ENCODE measurements at places on chromosomes 1 and 21.

DNA sequence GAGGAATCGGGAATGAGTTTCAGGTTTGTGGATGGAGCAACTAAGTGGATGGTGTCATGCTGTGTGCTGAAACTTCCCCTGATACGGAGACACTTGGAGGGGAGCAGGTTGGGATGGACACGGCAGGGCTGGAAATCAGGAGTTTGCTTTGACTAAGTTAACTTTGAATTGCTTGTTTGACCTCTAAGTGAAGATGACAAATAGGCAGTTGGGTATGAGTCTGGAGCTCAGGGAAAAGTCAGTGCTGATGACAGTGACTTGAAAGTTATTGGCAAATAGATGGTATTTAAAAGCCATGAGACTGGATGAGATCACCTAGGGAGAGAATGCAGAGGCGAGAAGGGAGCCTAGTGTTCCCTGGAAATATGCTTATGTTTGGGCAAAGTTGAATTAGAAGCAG, 12.8 kb upstream of the ZSCAN20 start:
- no peak for DNase-seq

DNA sequence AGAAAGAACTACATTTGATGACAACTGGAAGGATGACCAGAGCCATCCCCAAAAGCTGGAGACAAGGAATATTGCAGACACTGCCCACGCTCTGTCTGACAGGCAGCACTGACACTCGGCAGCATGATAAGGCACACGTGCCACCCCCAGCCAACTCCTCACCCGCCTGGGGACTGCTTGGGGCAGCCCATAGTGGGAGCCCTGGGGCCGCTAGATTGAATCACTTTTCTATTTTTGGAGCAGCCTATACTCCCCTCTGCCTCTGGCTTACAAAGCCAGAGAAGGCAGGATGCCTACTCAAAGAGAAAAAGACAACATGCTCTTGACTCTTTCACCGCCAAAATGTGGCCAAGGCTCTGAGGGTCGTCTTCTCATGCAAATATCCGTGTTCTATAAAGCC, 1.3 kb downstream of the SMG5 start:
- no peak for DNase-seq

DNA sequence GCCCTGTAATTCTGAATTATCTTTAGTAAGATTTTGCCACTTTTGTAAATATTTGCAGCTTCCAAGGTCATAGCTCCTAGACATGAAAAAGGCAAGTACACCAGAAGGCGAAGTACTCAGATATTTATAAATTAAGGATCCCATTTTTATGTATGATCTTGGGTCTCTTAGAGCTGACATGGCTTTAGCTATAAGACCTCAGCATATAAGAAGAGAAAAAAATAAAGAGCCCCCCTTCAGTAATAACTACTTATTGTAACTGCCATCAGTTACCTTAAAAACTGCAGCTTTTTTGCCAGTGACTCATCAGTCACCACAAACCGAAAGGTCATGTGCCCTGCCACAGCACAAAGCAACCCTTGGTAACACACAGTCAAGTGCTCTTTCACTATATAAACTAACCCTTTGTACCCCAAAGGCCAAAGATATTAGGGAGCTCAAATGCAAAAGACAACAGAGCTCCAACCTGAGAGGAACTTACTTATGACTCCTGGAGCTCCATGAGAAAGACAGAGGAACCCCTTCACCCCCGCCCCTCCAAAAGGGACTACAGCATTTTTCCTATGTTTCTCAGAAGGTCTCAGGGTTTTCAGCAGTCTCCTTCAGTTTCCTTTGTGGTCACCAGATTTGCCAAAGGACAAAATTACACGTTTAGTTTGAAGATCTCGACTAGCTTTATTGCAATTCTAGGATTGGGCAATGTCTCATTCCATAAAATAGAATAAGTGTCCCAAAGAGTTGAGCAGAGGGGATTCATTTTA, 219.8 kb upstream of the DUSP10 start:
- no peak for DNase-seq

- no peak for DNase-seq
Measured at GRCh38 chr1:157124855-157125254, 13.3 kb downstream of the ETV3 start.

DNA sequence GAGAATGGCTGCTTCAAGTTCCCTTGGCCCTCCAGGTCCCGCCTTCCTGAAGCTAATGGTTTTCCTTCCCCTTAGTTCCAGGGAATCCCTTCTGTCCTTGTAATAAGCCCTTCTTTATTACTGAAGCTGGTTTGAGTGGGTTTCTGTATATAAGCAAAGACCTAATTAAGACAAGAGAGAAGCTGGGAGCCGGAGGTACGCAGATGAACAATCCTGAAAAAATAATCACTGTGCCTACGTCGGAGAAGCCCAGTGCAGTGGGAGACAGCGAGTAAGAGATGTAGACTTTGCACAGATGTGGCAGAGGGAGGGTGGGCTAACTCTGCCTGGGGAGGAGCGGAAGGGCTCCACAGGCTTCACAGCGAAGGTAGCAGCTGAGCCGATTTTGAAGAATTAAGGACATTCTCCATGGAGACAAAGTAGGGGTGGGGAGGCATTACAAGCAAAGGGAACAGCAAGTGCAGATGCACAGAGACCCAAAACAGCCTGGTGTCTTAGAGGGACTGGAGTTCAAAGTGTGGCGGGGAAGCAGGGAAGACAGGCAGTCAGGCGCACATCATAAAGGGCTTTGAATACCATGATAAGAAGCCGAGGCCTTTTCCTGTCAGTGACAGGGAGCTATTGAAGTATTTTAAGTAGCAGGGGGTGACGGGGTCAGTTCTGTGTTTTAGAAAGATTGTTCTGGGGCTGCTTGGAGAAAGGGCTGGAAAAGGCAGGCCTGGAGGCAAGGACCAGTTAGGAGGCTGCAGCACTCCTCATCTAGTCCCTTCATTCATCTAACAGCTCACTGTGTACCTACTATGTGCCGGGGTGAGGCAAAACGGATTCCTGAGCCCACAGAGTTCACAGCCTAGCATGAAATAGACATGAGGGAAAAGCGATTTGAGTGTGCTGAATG, 6.5 kb downstream of the RIMS3 start:
- DNase-seq: no peak

GRCh38 chr1:25621876-25622275, 5.3 kb downstream of the MAN1C1 start:
- DNase-seq: no peak

- no peak for DNase-seq
Measured at GRCh38 chr1:91687452-91687851, 186.8 kb downstream of the CDC7 start.

DNA sequence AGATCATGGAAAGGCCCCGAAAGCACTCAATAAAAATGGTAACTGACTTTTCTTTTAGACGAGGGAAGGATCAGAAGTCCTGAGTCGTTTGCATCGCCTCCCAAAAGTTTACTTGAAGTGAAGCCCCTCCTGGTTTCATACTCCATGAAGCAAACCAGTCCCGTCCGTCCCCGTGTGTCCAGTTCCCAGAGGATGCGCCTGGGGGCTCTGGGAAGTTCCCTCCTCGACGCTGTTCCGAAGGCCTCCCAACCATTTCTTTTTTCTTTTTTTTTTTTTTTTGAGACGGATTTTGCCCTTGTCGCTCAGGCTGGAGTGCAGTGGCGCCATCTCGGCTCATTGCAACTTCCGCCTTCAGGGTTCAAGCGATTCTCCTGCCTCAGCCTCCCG, 661 bp upstream of the OSCP1 start:
- no peak for DNase-seq

- DNase-seq: no peak
Measured at GRCh38 chr21:20642681-20643080, 355.5 kb upstream of the NCAM2 start.

DNA sequence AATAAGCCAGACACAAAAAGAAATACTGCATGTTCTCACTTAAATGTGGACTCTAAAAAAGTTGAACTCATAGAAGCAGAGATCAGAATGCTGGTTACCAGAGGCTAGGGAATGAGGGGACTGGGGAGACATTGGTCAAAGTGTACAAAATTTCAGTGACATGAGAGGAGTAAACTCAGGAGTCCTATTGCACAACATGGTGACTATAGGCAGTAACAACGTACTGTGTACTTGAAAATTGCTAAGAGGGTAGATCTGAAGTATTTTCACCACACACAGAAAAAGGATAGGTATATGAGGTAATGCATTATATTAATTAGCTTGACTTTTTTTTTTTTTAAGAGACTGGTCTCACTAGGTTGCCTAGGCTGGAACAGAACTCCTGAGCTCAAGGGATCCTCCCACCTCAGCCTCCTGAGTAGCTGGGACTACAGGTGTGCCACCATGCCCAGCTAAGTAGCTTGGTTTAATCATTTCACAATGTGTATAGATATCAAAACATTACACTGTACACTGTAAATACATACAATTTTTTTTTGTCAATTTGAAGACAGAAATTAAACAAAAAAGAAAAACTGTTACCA, 7.4 kb downstream of the ZNF496 start:
- no peak for DNase-seq

GRCh38 chr1:72010094-72010431, 272.3 kb downstream of the NEGR1 start:
- no peak for DNase-seq

- DNase-seq: no peak
Measured at GRCh38 chr1:77430966-77431690, 149.3 kb downstream of the AK5 start.

- DNase-seq: no peak
Measured at GRCh38 chr21:14814991-14815390, 249.8 kb downstream of the NRIP1 start.

GRCh38 chr1:117673405-117673804, 67.6 kb downstream of the TENT5C start:
- no peak for DNase-seq

DNA sequence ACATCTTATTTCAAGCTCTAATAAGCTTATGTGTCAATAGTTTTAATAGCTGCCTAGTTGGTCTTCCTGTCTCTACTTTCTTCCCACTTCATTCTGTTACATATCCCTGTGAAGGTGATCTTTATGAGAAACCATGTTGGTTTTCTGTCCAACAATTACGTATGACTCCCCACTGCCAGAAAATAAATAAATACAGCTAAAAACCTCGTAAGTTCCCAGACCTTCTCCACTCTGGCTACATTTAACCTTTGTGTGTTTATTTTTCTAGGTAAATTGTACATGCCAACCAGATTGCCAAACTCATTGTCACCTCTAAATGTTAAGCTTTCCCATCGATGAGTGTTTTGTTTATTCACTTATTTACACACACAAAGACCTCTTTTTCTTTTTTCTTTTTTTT, 147.2 kb downstream of the CRB1 start:
- DNase-seq: no peak

DNA sequence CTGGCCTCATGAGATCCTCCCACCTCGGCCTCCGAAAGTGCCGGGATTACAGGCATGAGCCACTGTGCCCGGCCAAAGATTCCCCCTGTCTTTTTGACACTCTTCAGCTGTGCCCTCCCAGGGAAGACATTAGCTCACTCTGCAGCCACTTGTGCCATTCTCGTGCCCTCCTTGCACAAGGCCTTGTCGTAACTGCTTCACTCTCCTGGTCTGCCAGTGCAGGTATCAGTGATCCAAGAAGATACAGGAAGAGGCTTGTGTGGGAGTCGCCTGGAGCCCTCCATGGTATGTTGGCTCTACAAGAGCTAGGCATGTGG, 22.0 kb upstream of the WDR26 start:
- DNase-seq: no peak

GRCh38 chr1:2465371-2466269, 10.5 kb upstream of the PLCH2 start:
- no peak for DNase-seq

GRCh38 chr1:192801451-192801850, 7.4 kb upstream of the RGS2 start:
- DNase-seq: no peak

GRCh38 chr1:153553096-153553495, 4.0 kb upstream of the S100A3 start:
- DNase-seq: no peak

DNA sequence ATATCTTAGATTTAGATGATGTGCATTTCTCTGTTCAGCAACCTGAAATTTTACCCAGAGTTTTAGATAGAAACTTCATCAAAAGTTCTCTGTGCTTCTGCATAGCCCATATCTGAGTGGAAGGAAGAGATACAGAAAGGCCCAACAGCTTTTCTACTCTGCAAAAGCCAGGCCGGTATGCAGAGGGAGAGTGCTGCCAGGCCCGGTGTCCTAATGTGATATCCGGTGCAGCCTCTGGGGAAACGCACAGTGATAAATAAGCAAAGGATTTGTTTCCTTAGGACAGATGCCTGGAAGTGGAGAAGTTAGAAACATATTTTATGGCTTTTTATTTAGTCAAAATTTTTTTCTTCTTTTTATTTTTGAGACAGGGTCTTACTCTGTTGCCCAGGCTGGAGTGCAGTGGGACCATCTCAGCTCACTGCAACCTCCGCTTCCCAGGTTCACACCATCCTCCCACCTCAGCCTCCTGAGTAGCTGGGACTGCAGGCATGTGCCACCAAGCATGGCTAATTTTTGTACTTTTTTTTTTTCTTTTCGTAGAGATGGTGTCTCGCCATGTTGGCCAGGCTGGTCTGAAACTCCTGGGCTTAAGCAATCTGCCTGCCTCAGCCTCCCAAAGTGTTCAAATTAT, 145.8 kb downstream of the PATJ start:
- no peak for DNase-seq

DNA sequence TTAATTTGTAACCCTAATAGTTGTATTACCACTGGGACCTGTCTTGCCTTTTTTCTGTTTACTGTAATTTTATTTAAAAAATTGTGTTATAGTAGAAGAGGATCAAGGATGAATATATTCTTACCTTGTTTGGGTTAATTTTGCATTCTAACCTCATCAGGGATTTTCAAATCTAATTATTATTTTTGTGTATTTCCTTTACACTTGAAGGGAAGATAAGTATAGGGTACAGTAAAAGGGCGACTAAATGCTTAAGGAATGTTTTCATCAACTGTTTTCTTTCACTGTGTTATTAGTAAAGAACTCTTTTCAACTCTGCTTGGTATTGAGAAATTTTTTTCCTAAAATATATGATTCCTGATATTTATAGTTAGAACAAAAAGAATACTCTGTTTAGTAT, 33.3 kb downstream of the OSBPL9 start:
- no peak for DNase-seq

DNA sequence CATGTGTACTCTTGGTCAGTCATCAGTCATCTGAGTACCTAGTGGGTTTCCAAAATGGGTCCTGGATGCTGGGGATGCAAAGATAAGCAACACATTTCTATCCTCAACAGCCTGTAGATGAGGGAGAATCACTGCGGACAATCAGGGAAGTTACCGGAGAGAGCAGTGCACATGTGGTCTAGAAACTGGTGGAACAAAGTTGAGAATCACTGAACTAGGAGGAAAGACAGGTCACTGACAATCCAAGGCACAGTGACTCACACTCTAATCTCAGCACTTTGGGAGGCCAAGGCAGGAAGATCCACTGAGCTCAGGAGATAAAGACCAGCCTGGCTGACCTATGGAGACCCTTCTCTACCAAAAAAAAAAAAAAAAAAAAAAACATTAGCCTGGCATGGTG, 31.4 kb upstream of the LGALS8 start:
- DNase-seq: no peak

DNA sequence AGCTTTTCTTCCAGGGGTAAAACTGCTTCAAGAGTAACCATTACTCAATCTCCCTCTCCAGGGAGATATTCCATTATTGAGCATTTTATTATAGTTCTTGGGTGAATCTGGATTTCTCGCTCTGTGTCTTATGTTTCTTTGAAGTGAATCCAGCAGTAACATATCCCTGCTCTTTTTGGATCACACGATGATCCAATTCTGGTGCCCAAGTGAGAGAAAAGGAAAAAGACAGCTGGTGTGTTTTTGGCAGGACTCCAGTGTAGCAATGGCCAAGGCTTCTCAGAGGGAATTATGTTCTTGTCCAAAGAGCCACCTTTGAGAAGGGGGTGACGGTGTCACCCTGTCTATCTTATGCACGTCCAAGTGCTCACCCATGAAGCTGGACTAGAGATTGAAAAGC, 140.3 kb upstream of the ERRFI1 start:
- no peak for DNase-seq
